ENCODE measurements at places on chromosomes 11 and 22.

GRCh38 chr22:32355760-32356159 lies 1.9 kb upstream of the RFPL3 start:
- no peak for DNase-seq

- no peak for DNase-seq
Observed at GRCh38 chr11:19632499-19632834, 80.2 kb upstream of the NAV2 start.

DNA sequence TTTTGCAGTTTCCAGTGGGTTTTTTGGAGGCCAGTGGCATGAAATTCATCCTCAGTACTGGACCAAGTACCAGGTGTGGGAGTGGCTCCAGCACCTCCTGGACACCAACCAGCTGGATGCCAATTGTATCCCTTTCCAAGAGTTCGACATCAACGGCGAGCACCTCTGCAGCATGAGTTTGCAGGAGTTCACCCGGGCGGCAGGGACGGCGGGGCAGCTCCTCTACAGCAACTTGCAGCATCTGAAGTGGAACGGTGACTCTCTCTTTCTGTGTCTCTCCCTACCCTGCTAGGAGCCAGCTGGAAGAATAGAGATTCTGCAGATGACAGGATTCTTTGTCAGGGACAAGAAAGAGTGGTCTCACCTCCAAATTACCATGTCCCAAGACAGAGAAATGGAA lies 25.5 kb downstream of the EHF start:
- DNase-seq: no peak

DNA sequence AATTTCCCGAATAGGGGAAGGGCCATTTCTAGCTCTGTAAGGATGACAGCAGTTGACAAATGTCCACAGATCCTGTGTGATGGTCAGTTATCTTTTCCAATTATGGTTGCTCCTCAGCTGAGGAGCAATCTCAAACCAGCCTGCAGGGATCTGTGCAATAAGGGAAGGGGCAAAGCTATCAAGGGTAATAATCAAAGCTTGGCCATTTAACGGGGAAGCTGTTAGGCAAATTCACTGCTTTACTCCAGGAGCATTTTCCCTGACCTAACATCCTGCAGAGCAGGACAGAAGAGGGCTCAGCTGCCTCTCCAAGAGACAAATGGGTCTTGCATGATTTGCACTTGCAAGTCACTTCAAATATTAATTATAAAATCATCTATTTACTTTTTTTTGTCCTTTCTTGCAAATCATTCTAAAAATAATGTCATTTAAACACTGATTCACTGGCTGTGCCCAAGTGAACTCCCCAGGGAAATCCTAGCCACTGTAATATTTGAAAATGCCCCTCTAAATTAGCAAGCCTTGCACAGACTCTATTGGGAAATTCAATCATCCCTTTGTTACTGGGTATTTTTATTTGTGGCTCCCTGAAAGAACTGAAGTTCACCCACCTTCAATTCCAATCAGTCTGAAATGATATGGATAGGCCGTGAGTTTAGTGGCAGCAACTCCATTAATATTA lies 1256.7 kb downstream of the LRRC4C start:
- no peak for DNase-seq

- DNase-seq: no peak
Observed at GRCh38 chr22:39332441-39333064, 13.1 kb upstream of the RPL3 start.

- DNase-seq: no peak
Observed at GRCh38 chr11:4539603-4540219, 5.3 kb upstream of the OR52M1 start.

- no peak for DNase-seq
Observed at GRCh38 chr11:124344346-124344745, 24.3 kb upstream of the OR8D2 start.

DNA sequence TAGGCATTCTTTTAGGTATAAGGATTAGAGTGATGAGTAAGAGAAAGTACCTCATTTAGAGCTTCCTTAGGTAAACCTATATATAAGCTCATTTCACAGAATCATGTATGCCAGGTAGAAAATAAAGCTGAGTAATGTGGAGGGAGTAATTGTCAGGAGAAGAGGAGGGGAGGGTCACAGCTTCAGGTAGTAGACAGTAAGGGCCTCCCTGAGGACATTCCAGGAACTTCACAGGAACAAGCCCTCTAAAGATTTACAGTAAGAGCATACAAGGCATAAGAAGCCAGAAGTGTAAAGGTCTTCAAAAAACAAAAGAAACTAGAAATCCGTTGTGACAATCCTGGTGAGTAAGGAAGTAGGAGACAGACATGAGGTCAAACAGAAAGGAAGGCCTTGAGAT lies 57.6 kb downstream of the USP47 start:
- DNase-seq: no peak

- DNase-seq: no peak
Observed at GRCh38 chr11:16049611-16050010, 306.7 kb downstream of the SOX6 start.

DNA sequence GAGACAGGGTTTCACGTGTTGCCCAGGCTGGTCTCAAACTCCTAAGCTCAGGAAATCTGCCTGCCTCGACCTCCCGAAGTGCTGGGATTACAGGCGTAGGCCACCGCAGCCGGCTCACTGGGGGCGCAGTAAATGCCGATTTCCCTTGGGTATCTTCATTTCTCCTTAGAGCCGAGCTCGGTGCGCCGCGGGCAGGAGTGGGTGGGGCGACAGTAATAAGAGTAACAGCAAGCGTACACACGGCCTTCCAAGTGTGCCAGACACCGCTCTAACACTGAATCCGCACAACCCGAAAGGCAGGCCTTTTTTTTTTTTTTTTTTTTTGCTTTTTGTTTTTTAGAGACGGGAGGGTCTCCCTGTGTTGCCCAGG lies 500 bp upstream of the ADSL start:
- peak; percentile 38 for DNase-seq

DNA sequence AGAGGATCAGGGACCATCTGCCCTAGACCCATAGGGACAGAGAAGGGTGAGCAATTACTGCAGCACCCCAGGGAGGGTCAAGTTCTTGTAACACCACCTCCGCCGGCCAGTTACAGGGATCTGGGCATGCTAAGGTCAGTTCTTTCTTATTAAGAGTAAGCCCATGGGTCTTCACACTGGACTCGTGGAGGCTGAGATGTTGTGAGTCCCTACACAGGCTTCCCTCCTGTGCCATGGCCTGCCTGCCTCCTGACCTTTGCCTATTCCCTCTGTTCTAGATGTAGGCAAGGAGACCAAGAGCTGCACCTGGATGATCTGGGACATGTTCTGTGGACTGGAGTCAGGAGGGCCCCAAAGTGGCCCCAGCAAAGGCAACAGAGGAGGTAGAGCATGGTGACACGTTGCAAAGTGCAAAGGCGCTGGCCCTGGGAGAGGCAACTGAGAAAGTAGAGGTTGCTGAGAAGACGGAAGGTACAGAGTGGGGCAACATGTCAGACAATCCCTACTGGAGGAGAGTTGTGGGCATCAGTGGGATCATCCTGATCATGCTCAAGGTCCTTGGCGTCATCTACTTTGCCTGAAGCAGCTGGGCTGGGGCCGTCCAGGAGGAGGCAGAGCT lies 16.3 kb upstream of the GNAZ start:
- DNase-seq: no peak

DNA sequence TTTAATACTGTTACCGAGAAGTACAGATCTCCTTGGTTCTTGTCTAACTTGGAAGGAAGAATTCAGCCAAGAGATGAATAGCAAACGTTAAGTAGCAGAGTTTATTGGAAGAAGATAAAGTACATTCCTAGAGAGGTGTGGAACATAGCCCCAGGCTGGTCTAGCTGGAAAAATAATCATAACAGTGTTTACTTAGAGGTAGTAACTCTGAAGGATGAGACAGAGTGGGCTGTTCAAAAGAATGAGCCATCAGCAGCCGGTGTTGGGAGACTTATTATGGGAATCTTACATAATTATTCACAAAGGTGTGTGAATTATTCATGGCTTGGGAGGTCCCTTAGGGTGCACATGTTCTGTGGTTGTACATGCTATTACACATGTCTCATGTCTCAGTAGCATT lies 276.5 kb downstream of the LUZP2 start:
- DNase-seq: no peak

- DNase-seq: no peak
Observed at GRCh38 chr22:50063589-50064393, 5.7 kb upstream of the TTLL8 start.

Measured in muscle of arm (tissue), 14 donors.